Ovary (tissue), 10 donors: ENCODE measurements at places on chromosomes 5 and 9.

DNA sequence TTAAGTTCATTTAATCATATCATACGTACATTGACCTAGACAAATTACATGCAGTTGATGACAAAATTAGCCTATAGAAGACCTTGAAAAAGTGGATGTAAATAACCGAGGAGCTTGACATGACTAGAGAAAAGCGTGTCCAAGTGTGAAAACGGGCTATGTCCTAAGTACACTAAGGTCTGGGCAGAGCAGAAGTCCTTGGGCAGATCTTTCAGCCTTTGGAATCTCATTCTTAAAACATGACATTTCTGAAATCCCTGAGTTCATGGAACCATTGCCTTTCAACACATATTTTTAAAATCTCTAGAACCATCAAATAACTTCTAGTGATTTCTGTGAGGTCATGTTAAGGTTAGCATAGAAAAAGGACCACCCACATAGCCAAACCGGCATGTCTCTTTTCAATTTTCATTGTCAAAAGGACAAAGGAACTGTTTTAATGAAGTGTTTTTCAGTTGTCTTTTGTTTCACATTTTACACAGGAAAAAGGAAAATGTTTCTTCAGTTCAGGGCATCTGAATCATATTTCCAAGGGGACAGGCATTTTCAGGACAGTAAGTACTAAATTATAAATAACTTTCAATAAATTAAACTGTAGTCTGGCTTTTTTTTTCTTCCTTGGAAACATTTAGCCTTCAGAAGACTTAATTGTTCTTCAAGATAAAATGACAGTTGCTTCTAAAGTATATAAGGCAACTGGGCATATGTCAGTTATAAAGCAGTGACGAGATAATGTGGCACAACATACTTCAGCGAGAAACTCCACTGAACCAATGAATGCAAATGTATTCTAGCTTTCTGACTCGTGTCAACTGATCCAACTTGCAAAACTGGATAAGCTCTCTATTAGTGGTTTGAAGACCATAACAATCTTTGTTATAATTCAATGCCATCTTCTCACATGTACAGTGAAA lies 416.8 kb downstream of the NFIB start:
- no peak overlapping the region for H3K4me3 ChIP-seq
- H3K4me1 ChIP-seq: peaks cover 2% of the 10 kb centered on the region
- no peak for DNase-seq
- H3K36me3 ChIP-seq: no peaks in the 10 kb centered on the region

- H3K4me1 ChIP-seq: peaks cover 3% of the 10 kb centered on the region
- no peak overlapping the region for H3K4me3 ChIP-seq
- H3K27ac ChIP-seq: no peak overlapping the region
- H3K27me3 ChIP-seq: no peaks in the 10 kb centered on the region
- DNase-seq: no peak
Measured at GRCh38 chr9:133419005-133419404, 1.2 kb upstream of the REXO4 start.

DNA sequence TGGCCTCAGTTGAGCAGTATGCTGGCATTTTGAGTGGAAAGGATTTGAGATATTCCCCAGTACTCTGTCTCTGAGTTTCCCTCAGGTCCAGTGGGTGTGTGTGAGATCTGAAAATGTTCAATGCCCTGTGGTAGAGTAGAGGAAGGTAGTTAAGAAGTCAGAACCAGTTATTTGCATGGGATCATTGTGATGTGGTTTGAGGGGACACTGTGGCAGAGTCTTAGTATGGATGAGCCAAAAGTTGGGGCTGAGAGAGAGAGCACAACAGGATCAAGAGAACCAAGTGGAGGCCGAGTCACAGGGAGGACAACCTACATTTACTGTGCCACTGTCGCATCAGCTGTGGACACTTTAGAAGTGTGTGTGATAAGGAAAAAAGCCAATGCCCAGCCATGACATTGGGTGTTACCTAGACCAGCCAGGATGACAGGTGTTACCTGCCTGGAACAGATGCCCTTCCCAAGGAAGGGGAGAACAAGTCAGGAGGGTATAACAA lies 128.9 kb upstream of the IL12B start:
- H3K36me3 ChIP-seq: no peaks in the 10 kb centered on the region
- H3K27me3 ChIP-seq: no peaks in the 10 kb centered on the region
- no peak overlapping the region for H3K4me3 ChIP-seq
- H3K4me1 ChIP-seq: no peaks in the 10 kb centered on the region
- no peak overlapping the region for H3K27ac ChIP-seq

GRCh38 chr9:106146886-106147285 lies 452.5 kb downstream of the TMEM38B start:
- DNase-seq: no peak
- H3K27me3 ChIP-seq: no peaks in the 10 kb centered on the region
- no peak overlapping the region for H3K4me3 ChIP-seq
- no peaks in the 10 kb centered on the region for H3K36me3 ChIP-seq

DNA sequence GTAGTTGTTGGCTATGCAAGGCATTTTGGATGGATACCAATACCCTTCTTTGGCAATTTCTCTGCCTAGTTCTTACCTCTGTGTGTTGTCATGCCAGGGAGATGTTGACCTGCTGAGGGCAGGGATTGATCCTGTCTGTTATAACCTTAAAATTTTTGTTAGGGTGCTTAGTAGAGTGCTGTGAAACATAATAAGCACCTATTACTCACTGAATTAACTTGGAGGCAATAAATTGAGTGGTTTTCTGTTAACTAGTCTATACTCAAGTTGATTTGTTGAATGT lies 177.2 kb downstream of the ARHGAP26 start:
- H3K27me3 ChIP-seq: no peaks in the 10 kb centered on the region
- no peak for DNase-seq
- H3K27ac ChIP-seq: no peak overlapping the region

DNA sequence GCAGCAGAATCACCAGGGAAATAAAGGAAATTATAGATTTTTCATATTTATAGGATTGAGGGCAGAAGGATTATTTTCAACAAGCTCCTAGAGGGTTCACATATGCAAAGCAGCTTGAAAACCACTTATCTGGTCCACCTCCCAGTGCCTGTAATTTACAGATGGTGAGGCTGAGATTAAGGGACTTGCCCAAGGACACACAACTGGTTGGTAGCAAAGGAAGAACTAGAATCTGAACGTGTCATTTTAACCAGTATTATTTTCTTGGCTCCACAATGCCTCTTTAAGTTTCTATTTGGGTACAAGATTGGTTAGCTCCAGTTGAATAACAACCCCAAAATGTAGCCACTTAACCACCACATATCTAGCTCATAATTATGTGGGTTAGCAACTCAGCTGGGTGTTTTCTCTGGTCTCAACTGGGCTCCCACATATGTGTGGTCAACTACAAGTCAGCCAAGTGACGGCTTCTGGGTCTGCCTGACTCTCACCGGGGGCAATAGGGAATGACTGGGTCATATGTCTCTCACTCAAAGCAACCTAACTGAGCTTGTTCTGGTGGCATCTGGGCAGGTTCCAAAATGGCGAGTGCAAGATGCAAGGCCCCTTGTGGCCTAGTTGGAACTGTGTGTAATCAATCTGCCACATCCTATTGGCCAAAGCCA lies 127.7 kb downstream of the ZDHHC21 start:
- no peaks in the 10 kb centered on the region for H3K4me1 ChIP-seq
- H3K4me3 ChIP-seq: no peak overlapping the region
- no peak overlapping the region for H3K27ac ChIP-seq
- DNase-seq: no peak

- no peaks in the 10 kb centered on the region for H3K27me3 ChIP-seq
- no peaks in the 10 kb centered on the region for H3K36me3 ChIP-seq
- no peak for DNase-seq
- H3K4me3 ChIP-seq: no peak overlapping the region
Measured at GRCh38 chr9:2693056-2693455, 24.3 kb upstream of the KCNV2 start.

- no peak for DNase-seq
- no peak overlapping the region for H3K27ac ChIP-seq
- H3K36me3 ChIP-seq: no peaks in the 10 kb centered on the region
- peaks cover 2% of the 10 kb centered on the region for H3K4me1 ChIP-seq
- no peaks in the 10 kb centered on the region for H3K27me3 ChIP-seq
- H3K4me3 ChIP-seq: no peak overlapping the region
Measured at GRCh38 chr5:424301-425110, 18.5 kb upstream of the EXOC3 start.

- DNase-seq: peak; percentile 50
- H3K36me3 ChIP-seq: no peaks in the 10 kb centered on the region
- H3K27ac ChIP-seq: peak overlapping the region; percentile 69
- no peaks in the 10 kb centered on the region for H3K27me3 ChIP-seq
Measured at GRCh38 chr5:131264451-131265099, 722 bp downstream of the CDC42SE2 start.

DNA sequence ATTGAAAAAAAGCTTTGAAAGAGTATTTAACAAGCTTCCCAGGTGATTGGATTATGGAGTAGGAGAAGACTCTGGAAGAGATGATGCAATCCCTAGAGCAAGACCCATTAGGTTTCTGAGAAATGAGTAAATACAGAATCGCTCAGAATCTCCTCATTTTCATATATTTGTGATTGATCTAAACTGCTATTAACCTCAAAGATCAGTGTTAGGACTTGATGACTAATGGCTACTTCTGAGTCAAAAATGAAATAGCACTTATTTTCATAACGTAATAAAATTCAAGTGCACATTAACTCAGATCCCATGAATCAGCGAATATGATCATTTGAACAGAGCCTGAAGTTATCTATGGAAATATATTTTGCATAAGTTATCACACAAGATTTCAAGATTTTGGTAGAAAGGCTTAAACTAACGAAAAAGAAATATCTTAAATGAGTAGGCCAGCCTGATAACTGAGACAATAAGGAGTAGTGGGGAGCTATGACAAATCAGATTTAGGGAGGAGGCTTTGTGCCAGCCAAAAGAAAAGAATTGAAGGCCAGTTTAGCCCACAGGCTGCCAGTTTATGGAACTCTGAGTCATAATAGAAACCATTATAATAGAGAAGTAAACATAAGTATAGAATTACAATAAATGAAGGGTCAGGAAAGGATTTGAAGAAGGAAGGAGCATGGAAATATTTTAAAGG lies 106.7 kb upstream of the OSMR start:
- DNase-seq: no peak
- H3K4me3 ChIP-seq: no peak overlapping the region
- H3K27me3 ChIP-seq: no peaks in the 10 kb centered on the region
- no peaks in the 10 kb centered on the region for H3K36me3 ChIP-seq
- no peak overlapping the region for H3K27ac ChIP-seq

DNA sequence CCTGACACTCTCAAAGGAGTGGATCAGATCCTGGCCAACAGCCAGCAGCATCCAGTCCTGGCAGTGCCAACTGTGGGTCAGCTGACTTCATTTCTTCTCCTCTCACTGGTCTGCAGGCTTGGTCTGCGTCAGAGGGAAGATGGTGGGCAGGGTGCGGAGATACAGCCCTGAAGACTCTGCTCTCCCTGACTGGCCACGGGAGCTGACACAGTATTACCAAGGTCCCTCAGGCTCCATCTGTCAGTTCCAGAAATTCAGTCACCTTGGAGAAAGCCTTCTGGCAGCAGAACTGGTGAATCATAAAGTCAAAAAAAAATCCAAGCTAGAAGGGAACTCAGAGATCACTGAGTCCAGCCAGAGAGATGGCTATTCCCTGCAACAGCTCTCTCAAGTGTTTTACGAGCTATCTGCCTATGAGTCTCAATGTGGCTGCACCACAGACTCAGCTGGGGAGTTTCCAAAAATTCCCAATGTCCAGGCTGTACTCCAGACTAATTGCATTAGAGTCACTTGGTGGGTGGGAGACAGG lies 27.9 kb downstream of the C1QTNF2 start:
- peaks cover 16% of the 10 kb centered on the region for H3K4me1 ChIP-seq
- H3K4me3 ChIP-seq: no peak overlapping the region
- H3K27me3 ChIP-seq: no peaks in the 10 kb centered on the region
- H3K27ac ChIP-seq: no peak overlapping the region

DNA sequence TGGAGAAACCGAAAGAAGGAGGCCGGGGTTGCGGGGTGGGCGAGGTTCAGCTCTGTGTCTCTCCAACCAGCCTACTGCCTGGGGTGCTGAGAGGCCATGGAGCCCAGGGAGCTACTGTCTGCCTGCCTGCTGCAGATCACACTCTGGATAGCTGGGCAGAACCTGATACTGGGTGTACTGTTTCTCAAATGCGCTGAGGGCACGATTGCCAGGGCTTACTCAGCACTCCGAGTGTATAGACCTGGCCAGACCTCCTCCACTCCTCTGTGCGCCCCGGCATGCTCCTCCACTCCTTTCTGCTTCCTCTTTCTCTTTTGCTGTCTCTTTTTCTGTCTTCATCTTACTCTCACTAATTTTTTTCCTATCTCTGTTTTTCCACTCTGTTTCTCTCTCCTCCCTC lies 215.1 kb downstream of the PAPPA start:
- no peak overlapping the region for H3K27ac ChIP-seq
- H3K4me1 ChIP-seq: peaks cover 2% of the 10 kb centered on the region
- no peaks in the 10 kb centered on the region for H3K27me3 ChIP-seq
- DNase-seq: no peak
- no peaks in the 10 kb centered on the region for H3K36me3 ChIP-seq

- H3K27me3 ChIP-seq: no peaks in the 10 kb centered on the region
- no peak for DNase-seq
- no peak overlapping the region for H3K4me3 ChIP-seq
- no peaks in the 10 kb centered on the region for H3K4me1 ChIP-seq
- no peaks in the 10 kb centered on the region for H3K36me3 ChIP-seq
Measured at GRCh38 chr5:136374003-136374402, 8.7 kb upstream of the TRPC7 start.
